ENCODE measurements at places on chromosomes 16 and 17. TPM values are rescaled to one million over a fixed set of nuclear protein-coding genes. Genes with fewer than 3 reads are reported as not detected.

PRSS8 gene
- 0.18 TPM for total RNA-seq

LRRC46 gene
- not detected for total RNA-seq

TBC1D3L gene
- total RNA-seq, result 12.0 TPM

GRCh38 chr16:80300456-80300855, 240.3 kb upstream of the DYNLRB2 start:
- no peak for DNase-seq

GRCh38 chr16:815861-816260, 15.3 kb upstream of the GNG13 start:
- DNase-seq, result no peak

GRCh38 chr17:13646411-13646810, 44.7 kb upstream of the HS3ST3A1 start:
- no peak for DNase-seq

DNA sequence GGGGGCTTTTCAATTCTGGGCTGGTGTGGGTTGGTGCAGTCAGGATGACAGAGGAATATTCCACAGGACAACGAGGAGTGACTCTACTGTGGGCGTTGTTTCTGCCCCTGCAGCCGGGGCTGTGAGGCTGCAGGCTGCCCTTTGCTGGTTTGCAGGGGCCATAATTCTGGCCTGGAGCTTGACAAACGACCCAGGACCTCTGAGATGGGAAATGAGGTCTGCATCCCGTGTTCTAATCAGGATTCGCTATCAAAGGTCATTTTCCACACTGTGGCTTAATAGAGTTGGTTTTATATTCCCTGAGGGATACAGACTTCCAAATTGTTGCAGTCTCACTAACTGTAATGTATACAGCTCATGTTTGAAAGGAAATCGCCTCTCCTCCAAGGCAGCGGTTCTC, 180.9 kb downstream of the RPTOR start:
- DNase-seq, result no peak

Measured in cerebellum (tissue), 4 donors.